ENCODE measurements at places on chromosomes 4 and X. TPM values are rescaled to one million over a fixed set of nuclear protein-coding genes. Genes with fewer than 3 reads are reported as not detected.

SULT1B1 gene
- not detected for total RNA-seq

RELL1 gene
- 13.7 TPM for total RNA-seq

MAMLD1 gene
- total RNA-seq = 0.11 TPM

ATP10D gene
- total RNA-seq = 5.4 TPM

ATP6AP2 gene
- 66.0 TPM for total RNA-seq

ZCCHC18 gene
- 2.6 TPM for total RNA-seq

SSX1 gene
- total RNA-seq = not detected

TMEM31 gene
- total RNA-seq = not detected

All from H1 (cell line).